ENCODE measurements at places on chromosomes 1 and 21.

DNA sequence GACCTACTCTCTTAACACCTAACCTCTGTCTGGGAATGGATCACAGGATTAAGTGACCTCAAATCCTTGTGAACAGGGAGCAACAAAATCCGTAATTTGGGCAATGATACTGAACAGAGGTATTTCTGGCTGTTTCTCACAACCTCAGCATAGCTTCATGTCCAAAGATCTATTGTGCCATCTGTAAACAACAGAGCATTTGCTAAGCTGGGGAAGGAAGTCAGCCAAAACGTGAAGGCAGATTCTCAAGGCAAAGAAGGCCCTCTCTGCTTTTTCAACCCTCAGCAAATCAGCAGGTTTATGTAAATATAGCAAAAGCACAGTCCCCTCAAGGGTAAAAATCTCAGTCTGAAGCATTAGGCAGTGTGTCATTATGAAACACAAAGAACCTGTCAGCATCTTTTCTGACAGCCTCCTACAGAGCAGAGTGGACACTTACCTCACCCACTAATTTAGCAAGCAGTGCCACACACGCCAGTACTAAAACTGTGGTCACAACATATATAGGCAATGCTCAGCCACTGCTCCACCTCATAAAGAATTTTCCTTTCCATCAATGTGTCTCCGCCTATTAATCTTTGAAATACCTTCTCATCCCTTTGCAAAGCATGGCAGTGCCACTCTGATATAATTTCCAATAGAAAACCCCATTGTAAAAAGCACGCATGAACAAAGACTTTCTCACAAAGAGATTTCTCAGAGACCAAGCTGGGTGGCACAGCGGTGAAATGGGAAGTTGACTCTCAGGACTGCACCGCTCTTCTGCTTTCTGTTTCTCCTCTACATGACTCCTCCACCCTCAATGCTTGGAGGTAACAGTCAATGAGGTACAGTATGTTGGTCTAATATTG lies 188.0 kb downstream of the RERE start:
- DNase-seq: peak; percentile 85

- no peak for DNase-seq
Observed at GRCh38 chr21:25390701-25391100, 216.6 kb downstream of the MRPL39 start.

DNA sequence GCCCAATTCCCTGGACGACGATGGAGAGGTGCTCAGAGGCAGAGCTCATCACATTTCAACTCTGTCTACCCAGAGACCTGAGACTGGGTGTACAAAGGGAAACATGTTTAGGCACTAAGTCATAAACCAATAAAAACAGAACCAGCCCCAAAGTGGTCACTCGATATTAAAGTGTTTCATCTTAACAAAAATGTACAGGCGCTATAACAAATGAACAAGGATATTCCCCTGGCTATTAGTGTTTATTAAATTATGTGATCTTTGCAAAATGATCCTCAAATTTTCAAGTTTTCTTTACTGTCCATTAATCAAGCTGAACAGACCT lies 43.6 kb downstream of the NPHP4 start:
- no peak for DNase-seq

DNA sequence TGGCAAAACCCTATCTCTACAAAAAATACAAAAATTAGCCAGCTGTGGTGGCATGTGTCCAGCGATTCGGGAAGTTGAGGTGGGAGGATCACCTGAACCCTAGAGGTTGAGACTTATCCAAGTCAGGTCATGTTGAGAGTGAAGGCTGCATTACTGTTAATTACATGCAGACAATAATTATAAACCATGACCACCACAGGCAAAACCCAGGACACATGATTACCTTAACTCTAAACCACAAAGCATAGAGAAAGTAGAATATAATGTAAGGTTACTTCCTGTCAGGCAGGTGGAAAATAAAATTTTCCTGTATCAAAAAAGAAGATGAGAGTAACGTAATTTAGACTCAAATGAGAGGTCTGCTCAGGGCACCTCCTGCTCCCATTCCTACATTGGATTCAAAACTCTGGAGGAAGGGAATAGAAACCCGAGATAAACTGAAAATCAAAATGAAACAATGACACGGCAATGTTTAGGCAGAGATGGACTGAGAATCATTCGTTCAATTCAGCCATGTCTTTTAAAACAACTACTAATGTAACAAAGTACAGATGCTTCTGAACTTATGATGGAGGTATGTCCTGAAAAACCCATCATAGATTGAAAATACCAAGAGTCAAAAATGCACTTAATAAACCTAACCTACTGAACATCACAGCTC lies 33.6 kb downstream of the RGS8 start:
- DNase-seq: no peak

DNA sequence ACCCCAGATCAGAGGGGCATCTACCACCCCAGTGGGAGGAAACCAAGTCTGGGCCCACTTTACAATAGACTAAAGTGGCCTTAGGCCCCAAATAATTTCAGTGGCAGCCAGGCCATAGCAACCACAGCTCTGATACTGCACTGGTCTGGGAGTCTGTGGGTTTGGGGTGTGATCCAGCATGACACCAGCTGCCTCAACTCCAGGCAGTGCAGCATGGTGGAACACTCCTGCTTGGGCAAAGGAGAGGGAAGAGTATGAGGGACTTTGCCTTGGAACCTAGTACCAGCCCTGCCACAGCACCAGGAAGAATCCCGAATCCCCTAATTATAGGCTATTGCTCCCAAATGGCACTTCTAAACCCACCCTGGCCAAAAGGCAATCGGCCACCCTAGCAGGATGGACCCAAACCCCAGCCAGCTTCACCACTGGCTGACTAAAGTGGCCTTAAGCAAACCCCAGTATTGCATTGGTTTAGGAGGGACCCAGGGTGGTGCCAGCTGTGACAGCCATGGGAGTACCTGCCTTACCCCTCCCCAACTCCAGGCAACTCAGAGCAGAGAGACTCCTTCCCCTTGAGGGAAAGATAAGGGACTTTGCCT lies 47.1 kb downstream of the PACC1 start:
- no peak for DNase-seq

- no peak for DNase-seq
Observed at GRCh38 chr1:226831953-226832352, 38.5 kb upstream of the PSEN2 start.

GRCh38 chr1:98468111-98468717 lies 193.3 kb upstream of the SNX7 start:
- peak; percentile 57 for DNase-seq

GRCh38 chr1:158095737-158096335 lies 84.9 kb upstream of the CD1D start:
- peak; percentile 24 for DNase-seq

DNA sequence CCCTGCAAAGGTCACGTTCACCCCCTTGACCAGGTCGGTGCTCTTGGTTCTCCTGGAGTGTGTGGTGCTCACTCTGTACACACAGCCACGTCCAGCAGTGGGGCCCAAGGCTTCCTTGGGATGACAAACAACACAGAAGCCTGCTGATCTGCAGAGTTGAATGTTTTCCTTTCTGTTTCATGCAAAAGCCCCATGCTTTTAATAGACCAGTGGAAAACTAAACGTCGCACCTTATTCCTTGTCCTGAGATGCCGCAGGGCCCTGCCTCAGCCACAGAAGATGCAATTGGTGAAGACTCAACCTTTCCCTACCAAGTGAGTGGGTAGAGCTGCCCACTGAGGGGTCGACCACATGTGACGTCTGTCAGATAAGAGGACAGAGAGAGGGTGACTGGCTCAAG lies 5.8 kb upstream of the PDPN start:
- no peak for DNase-seq

DNA sequence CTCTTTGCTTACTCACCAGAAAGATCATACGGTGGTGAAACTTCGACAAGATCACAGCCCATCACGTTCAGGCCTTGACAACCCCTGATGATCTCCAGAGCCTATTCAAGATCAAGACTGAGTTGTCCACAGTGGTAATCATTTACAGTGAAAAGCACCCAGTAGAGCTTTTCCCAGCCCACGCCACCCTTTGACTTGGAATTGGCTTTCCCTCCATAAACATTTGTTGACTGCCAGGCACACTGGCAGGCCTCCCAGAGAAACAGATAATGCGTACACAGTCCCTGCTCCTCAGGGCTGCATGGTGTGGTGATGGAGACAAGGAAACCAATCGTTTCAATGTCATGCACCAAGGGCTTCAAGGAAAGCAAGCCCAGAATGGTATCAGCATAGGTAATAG lies 10.1 kb downstream of the AGMAT start:
- DNase-seq: no peak

DNA sequence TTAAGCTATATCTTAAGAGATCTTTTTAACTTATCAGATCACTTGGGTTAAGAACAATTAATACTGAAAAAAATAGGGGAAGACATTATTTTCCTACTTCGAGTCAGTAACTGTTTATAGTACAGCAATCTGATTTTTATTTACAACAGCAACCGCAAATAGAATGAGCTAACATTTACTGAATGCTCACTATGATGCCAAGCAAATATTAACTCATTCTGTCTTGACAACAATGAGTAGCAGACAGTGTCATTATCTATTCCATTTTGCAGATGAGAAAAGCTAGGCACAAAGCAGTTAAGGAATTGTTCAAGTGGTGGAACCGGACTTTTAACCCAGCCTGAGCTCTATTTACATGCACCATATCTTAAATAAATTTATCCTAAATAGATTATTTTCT lies 273.7 kb downstream of the NTNG1 start:
- DNase-seq: no peak

DNA sequence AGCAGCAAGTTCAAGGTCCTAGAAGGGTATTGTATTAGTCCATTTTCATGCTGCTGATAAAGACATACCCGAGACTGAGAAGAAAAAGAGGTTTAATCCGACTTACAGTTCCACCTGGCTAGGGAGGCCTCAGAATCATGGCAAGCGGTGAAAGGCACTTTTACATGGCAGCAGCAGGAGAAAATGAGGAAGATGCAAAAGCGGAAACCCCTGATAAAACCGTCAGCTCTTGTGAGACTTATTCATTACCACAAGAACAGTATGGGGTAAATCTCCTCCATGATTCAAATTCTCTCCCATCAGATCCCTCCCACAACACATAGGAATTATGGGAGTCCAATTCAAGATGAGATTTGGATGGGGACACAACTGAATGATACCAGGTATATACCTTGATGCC lies 409.5 kb downstream of the NTNG1 start:
- DNase-seq: no peak

GRCh38 chr1:204970937-204971336 lies 72.1 kb upstream of the CNTN2 start:
- DNase-seq: no peak

DNA sequence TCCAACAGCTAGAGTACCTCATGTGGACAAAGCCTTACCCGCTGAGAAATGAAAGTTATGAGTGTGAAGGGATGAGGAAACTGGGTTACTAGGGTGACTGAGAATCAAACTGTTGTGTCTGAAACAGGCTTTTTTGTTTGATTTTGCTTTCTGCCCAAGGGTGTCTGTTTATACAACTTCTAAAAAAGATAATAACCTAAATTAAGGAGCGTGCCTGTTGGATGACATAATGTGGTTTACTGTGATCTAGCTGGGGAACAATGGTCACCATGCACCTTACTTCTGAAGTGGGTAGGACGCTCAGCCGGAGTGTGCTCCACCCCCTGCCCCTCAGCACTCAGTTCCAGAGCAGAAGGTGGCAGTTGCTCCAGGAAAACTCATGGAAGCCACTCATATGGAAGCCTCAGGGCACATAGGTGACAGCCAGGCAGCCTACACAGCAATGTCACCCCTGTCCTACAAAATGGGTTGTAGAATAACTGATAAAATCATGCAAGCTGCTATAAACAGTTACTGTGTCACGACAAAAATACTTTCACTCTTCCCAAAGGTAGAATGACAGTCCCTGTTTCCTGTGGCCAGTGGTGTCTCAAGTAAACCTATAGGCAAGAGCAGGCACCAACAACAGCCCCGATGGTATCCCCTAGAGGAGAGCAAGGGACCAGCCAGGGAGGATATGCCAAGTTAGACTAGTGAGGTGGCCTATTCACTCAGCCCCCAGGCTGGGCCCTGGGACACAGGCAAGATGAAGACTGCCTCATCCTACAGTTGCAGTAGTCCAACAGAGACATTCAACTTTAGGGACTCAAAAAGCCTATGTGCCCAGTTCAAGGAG lies 29.3 kb downstream of the SIPA1L2 start:
- DNase-seq: peak; percentile 47

DNA sequence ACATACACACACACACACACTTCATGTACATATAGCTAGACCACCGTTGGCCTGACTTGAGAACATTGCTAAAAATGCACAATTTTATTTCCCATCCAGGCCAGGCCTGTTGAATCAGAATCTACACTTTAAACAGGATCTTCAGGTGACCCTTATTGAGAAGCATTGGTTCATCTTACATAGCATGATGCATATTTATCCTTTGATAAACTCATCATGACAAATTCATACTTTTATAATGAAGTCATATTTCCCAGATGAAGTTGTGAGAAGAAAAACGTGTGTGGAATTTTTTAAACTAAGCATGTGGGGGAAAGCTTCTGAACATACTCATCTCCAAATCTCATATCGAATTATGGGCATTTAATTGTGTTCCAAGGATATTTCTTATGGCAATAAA lies 877.7 kb downstream of the MRPL39 start:
- no peak for DNase-seq

GRCh38 chr1:8016210-8016894 lies 9.8 kb downstream of the ERRFI1 start:
- DNase-seq: no peak

- DNase-seq: no peak
Observed at GRCh38 chr1:68221980-68222373, 10.3 kb downstream of the WLS start.

GRCh38 chr21:17688912-17689874 lies 76.5 kb upstream of the BTG3 start:
- DNase-seq: peak; percentile 93

DNA sequence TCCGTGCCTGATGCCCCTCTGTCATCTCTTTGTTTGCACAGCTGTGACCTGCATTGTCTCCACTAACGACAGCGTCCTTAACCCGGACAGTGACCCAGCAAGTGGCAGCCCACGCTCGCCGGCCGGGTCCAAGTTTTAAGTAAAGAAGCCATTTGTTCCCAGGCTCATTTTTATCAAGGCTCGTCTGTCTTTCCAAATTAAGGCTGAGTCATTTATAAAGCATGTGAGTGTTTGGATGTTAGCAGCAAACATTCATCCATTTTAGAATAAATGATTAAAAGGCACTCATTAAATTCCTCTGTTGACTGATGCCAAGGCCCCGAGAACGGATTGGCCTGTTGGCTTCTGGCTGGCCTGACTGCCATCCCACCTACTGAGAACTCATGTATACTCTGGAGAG lies 514.5 kb downstream of the NPHP4 start:
- DNase-seq: no peak

DNA sequence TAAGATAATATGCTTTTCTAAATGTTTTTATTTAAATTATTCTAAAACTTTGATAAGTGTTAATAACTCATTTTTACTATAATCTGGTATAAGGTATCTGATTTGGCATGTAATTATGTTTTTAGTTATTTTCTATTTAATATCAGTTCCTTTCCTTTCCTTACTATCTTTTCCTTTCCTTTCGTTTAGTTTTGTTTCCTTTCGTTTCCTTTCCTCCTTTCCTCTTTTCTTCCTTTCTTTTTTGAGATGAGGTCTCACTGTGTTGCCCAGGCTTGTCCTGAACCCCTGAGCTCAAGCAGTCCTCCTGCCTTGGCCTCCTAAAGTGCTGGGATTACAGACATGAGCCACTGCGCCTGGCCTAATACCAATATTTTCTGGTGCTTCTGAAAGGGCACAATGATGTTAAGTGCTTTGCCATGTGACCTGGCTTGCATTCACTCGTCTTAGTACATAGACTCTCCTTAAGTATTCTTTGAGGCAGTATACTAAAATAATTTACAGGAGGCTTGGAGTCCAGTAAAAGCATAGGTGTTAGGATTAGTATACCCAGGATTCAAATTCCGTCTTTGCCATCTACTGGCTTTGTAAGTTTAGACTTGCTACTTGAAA lies 18.7 kb downstream of the MIER1 start:
- no peak for DNase-seq

- DNase-seq: no peak
Observed at GRCh38 chr1:100972185-100972584, 53.4 kb downstream of the DPH5 start.
